Activated CD4-positive, CD25-positive, alpha-beta regulatory T cell (primary cell): ENCODE measurements at places on chromosomes 2 and 18.

DNA sequence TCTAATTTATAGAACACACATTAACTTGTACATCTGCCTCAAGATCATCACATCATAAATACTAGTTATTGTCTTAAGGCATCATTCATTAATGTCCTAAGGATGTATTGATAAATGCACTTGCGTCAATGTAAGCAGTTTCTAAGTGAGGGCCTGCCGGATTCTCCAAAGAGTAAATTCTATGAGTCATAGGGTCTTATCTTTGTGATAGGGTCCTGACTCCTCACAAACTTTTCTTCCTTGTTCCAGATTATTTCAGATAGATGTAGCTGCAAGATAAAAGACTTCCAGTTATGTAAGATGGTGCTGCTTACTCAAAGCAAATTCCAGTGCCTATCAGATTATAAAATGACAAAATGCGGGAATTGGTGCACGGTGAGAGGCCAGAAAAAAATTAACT lies 315.0 kb upstream of the SLC39A10 start:
- no peak for DNase-seq

DNA sequence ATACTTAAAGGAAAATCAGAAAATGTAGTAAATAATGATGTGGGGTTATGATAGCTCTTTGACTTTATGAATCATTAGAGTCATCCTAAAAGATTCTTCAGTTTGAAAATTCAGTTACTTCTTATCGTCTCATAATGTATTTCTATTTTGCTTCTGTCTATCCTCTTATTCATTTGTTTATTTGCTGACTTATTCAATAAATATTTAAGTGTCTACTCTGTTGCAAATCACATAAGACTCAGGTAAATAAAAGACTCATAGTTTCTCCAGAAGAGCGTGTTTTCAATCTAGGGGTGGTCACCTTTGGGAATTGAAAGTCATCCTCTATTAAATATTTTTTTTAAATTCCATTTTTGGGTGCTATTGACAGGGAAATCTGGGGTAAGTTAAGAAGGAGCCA lies 69.1 kb upstream of the RBMS1 start:
- no peak for DNase-seq

GRCh38 chr18:48023334-48024008 lies 93.0 kb upstream of the SMAD2 start:
- no peak for DNase-seq

GRCh38 chr2:100418406-100418962 lies 1.0 kb upstream of the CHST10 start:
- DNase-seq: no peak

DNA sequence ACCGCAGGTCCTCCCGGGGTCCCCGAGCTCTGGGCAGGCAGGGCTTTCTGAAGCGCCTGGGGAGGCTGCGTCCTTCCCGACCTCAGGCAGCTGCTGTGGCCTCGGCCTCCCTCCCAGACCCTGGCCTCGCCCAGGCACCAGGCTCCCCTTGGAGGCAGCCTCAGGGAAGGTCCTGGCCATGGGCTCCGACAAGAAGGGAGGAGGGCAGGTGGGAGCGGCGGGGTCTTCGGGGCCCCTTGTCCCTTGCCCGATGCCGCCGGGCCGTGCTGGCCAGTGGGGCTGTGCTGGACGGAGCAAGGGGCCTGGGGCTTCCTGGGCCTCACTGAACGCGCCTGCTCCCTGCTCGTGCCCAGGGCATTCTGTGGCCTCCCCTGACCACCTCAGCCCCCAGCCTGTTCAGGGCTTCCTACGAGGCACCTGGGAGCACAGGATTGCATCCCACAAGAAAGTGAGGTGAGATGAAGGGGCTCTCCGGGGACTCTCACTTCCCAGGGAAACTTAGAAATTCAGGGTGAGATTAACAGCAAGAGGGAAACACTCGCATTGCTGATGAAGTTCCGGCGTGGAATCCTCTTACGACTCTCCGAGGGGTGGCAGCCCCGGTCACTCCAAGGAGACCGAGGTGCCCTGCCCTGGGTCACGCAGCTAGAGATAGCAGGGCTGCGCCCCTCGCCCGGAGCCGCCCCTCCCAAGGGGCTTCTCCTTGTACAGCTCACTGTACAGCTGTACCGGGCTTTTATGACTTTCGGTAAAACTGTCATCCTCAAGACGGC lies 778 bp downstream of the MFSD2B start:
- DNase-seq: no peak

GRCh38 chr2:46915281-46915810 lies at the start of gene MCFD2:
MCFD2 (minus strand) TSS chr2:46915806; CDS start chr2:46909171, 6,635 bp downstream.
- DNase-seq: no peak

GRCh38 chr18:59961070-59961469 lies 61.3 kb downstream of the PMAIP1 start:
- DNase-seq: no peak

- DNase-seq: no peak
These were observed 106.4 kb downstream of the POLR1A start for GRCh38 chr2:85999061-85999831.

GRCh38 chr2:74670263-74670662 lies 16.2 kb downstream of the SEMA4F start:
- DNase-seq: no peak

DNA sequence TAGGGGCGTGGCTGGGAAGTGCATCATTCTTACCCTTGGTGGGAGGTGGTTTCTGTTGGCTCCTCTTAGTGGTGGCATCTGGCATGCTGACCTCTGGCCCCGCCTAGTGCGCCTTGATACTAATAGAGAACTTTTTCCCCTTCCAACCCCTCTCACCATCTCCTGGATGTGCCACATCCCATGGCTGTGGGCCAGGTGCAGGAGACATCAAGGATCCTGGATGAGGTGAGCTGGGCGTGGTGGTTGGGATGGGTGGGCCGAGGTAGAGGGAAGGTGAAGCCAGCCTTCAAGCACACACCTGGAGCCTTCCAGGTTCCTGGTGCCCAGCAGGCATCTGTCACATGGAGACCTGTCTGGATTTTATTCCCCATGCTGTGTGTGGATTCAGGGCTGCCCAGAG lies 149.2 kb downstream of the DYSF start:
- no peak for DNase-seq

DNA sequence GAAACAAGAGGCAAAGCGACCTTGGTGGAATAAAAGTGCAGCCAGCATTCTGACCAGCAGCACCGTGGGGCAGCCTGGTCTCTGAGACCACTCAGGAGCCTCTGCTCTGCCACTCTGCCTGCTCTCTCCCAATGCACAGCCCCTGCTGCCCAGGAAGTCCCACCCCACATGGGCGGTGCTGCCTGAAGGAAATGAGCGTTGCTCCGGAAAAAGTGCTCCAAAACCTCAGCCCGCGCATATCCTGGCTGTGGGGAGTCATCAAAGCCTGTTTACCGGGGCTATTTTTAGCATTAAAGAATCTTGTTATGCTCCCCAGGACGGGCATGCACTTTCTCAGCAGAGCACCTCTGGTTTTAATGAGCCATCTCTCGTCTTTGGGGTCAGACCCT lies 54.5 kb downstream of the EPAS1 start:
- DNase-seq: peak; percentile 18

DNA sequence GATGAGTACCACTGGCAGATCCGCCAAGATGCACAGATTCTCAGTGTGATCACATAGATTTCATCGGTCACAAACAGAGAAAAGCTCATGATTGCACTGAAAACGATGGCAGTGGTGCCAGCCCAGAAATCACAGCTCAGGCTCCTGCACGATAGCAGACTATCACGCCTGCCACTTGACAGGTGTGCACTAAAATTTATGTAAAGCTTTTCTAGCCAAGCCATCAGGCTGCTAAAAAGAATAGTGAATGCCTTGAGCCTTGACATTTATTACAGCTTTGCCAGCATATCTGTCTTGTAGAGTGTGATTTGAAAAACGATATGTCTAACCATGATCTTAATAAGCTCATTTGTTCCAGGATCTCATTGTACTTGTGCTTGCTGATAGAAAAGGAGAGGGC lies 409.5 kb upstream of the CWC22 start:
- no peak for DNase-seq

DNA sequence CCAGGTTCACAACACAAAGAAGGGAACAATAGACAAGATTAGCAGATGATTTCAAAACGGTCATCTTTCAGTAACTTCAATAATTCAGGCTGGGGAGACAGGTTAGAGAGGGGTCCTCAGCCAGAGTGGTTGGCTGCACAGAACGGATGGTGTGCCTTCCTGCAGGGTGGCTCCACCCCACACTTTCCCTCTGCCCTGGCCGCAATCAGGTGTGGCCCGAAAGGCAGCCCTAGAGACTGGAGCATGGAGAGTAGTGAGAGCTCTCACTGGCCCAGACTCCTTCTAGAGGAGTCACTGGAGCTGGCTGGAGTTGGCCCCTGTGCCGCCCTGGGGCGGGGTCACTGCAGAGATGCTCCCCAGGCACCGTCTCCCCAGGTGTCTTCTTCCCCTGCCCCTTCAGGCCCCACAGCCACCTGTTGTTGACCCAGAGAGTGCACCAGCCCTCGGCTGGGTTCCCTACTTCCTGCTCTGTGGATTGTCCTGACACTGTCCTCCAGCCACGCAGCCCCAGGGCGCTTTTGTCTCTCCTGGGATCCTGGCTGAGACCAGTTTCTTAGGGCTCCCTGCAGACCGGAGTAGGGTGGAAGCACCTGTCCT lies 126.8 kb downstream of the PXDN start:
- no peak for DNase-seq

DNA sequence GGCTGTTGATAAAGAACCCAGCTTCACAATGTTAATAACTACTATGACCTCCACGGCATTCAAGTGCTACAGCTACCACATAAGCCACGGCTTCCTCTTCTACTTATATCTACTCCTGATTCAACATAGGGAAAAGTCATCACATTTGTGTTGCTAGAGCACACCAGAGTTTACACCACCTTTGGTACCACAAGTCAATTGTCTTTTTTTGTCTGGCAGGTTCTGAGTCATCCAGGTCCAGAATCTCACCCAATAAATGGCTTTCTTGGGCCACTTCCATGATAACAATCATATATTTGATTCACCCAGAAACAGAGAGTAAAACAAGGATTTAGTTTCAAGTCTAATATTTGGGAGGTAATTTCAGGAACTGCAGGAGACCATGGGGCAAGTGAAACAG lies 480.2 kb downstream of the TMX3 start:
- DNase-seq: no peak

- no peak for DNase-seq
These were observed 145.4 kb upstream of the RIOK3 start for GRCh38 chr18:23307567-23308295.

GRCh38 chr2:15737314-15738224 lies 145.9 kb downstream of the DDX1 start:
- no peak for DNase-seq

GRCh38 chr2:143345887-143346787 lies 216.9 kb downstream of the ARHGAP15 start:
- DNase-seq: no peak

- DNase-seq: no peak
These were observed 36.0 kb downstream of the SMIM21 start for GRCh38 chr18:75391279-75392225.

DNA sequence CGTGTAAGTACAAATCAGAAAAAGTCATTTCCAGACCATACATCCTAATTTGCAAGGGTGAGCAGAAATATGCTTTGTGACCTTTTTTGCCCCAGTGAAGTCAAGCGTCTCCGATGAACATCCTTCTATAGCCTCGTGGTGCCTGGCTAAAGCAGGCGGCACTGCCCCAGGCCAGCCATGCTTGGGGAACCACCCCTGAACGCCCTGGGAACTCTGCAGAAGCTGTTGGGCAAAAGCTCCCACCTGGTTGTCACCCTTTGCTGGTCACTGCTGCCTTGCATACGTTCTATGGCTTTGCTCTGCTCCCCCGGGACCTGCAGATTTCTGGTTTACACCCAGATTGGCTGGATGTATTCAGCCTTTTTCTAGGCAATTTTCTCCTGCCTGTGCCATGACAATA lies 256.4 kb downstream of the SS18 start:
- no peak for DNase-seq

DNA sequence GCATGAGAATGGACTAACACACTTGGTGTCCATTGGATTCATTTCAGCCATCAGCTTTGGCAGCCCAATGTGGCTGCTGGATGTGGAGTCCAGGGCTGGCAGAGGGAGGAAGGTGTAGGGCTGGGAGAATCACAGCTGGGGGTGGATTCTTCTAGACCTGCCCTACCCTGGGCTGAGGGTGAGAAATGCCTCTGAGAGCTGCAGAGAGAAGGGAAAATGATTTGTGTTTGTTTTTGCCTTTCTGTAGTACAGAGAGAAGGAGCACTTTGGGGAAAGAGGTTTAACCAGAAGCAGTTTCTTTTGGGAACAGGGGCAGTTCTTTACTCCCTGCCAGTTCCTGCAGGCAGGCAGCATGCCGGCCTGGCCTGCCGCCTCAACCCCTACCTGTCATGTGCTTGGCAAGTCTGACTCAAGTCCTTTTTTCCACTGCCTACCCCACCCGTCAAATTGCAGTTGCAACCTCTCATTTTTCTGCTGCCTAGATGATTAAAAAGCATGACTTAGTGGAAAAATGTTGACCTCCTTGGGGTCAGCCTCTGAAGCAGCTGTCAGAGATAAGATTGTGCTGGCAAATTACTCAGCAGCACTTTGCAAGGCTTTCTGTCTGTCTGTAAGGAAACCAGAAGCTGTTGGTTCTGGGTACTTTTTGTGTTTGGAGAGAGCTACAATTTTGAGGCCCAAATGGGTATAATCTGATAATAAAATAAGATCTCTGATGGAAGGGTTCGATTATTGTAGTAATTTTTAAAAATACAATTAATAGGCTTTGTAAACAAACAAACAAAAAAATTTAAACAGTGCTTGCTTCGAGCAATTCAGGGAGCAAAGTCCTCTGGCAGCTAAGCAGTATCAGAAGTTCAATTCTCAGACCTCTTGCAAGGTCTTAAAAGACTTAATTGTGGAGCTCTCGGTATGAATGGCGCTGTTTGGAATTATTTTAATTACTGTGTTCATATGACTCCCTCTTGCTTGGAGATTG lies 21.7 kb downstream of the LBH start:
- DNase-seq: no peak

DNA sequence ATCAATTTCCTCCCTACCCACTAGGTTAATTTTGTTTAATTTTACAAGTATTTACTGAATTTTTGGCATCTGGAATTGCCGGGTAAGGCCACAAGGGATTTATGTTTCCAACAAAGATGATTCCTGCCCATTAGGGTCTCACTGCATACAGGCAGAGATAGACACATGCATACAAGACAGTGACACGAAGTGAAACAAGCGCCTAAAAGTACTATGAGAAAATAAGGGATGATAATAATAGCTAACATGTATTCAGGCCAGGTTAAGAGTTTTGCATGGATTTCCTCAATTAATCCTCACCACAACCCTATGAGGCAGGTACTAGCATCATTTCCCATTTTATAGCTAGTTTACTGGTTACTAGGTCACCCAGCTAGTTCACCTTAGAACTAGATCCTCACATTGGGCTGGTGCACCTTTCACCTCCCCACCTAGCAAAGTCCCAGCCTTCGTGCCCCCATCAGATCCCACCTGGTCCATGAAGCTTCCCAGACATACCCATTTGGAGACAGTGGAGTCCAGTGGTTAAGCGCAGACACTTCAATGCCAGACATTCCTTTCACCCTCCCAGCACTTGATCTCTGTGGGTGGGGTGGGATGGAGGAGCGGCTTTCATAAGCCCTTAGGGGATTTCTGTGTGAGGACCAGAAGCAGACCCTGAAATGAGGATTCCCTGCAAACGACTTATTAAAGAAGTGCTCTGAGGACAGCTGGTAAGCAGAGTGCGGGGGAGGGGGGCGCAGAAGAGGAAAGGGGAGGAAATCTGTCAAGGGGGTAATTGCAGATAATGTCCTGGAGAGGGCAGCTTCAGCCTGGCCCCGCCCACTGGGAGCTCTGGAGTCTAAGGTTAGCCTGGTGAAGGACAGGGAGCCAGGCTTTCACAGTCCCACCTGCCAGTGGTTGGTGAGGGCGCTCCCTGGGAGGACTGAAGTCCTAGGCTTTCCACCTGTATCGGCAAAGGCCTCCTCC lies 5.8 kb upstream of the DGUOK start:
- no peak for DNase-seq

- DNase-seq: no peak
These were observed 9.8 kb downstream of the KIF1A start for GRCh38 chr2:240810199-240810598.
